ENCODE measurements at places on chromosomes 7 and 10.

- no peak for DNase-seq
Observed at GRCh38 chr7:13542451-13542850, 447.0 kb downstream of the ETV1 start.

GRCh38 chr7:1040790-1041189, 3.6 kb upstream of the GPR146 start:
- no peak for DNase-seq

GRCh38 chr10:92505044-92505443, 68.8 kb downstream of the IDE start:
- DNase-seq, result no peak

- DNase-seq, result no peak
Observed at GRCh38 chr10:79241629-79241989, 105.7 kb upstream of the PPIF start.

GRCh38 chr10:59463909-59464308, 101.6 kb upstream of the FAM13C start:
- DNase-seq, result no peak

GRCh38 chr7:120856198-120856597, 1.7 kb downstream of the TSPAN12 start:
- DNase-seq, result no peak

GRCh38 chr7:143437578-143437977, 5.7 kb upstream of the TAS2R60 start:
- DNase-seq, result no peak

- DNase-seq, result no peak
Observed at GRCh38 chr10:50850578-50851230, 34.7 kb downstream of the A1CF start.

- DNase-seq, result no peak
Observed at GRCh38 chr7:886626-887487, 10.5 kb downstream of the GET4 start.

DNA sequence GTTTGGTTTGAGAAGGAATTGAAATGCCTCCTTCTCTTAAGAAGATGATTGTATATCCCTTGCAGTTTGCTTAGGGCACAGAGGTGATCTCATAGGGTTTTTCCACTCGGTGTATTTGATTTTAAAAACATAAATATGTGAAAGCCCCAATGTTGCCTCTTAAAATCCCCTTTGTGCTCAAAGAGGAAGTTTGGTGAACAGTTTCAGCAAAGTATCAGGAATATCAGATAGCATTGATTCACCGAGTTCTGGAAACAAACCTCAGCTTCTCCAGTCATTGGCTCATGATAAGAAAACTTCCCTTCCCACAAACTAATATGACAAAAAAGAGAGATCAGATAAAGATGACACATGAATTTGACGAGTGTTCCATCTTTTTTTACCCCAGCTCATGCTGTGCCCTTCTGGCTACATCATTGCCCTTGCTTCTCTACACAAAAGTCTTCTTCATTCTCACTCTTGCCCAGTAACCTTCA, 20.1 kb upstream of the SMNDC1 start:
- DNase-seq, result no peak

DNA sequence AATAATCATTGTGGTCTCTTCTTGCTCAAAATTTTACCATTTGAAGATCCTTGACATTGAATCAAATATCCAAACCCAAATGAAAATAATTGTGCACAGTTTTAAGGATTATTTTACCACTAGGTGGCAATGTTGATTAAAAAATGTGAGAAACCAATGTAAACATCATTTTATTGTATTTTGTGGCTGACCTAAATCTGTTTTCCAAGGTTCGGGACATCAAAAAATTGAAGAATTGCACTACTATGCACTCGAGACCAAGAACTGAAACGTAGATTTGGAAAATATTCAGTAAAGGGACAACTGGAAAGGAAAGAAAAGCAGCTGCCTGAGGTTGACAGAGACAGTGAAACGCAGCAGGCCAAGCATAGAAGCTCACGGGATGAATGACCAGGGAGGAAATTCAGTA, 259.3 kb downstream of the SNX13 start:
- no peak for DNase-seq

DNA sequence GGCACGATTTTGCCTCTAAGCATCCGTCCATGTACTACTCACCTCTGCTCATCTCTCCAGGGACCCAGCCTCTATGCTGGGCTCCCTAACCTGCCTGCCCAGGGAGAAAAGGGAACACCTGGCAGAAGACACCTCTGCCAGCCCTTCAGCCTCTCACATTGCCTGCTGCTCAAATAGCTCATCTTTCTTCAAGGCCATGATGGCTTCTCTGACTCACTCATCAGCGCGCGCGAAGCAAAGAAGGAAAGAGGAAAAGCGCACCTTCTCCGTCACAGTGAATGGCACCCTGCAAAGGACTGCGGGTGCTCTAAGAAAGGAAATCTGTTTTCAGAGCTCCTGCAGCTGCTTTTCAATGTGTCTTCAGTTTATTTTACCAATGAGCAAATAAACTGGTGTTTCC, 174.0 kb downstream of the PRKAG2 start:
- no peak for DNase-seq

GRCh38 chr10:28058746-28059145, 59.9 kb upstream of the ODAD2 start:
- no peak for DNase-seq

DNA sequence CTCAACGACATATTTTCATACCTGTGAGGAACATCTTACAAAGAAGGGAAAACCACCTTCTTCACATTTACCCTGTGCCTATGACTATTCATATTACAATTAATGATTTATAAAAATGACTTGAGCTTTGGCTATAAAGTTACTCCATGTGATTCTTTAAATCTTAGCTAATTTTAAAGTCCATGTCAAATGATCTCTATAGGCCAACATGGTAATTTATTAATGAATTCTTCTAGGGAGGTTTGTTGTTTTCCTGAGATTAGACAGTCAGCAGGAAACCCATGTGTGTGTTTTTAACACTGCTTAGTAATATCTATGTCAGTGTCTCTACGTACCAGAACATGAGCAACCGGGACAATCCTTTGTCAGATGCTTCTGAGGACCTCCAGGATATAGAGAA, 307.3 kb downstream of the IPMK start:
- no peak for DNase-seq

DNA sequence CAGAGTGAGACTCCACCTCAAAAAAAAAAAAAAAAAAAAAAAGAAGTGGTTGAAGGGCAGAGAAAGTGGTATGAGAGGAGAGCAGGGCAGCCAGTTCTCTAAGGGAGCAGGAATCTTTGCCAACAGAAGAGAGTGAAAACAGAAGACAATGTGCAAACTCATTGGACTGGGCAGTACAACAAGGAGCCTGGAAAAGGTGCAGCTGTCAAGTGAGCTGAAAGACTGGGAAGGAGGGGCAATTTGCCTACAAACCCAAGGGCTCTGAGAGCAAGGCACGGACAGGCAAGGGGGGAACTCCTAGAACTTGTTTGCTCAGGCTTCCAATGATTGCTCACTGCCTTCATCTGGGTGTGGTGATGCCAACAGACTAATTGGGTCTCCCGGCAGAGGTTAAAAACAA, 9.5 kb downstream of the ACTR1A start:
- no peak for DNase-seq

DNA sequence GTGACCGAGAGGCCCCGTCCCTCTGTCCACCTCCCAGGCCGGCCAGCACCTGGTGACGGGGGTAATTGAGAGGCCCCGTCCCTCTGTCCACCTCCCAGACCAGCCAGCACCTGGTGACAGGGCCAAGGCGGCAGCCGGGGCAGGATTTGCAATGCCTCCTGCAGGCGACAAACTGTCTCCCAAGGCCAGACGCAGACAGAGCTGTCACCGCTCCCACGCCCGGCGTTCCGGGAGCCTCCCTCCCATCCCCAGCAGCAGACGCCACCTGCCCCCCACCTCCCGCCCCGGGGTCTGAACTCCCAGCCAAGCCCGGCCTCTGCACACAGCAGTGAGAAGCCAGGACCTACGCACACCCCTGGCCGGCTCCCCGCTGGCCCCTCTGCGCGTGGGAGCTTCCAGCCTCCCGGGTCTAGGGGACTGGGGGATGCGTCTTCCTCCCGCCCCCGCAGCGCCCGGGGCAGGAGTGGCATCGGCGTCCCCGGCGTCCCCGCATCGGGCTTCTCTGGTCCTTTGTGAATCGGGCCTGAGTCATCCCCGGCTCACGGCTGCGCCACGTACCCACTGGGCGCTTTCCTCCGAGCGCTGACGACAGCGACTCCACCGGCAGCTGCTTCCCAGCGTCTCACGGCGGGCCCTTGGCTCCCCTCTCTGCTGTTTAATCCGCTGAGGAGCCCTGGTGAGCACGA, 95.1 kb upstream of the DIP2C start:
- DNase-seq, result peak; percentile 64

DNA sequence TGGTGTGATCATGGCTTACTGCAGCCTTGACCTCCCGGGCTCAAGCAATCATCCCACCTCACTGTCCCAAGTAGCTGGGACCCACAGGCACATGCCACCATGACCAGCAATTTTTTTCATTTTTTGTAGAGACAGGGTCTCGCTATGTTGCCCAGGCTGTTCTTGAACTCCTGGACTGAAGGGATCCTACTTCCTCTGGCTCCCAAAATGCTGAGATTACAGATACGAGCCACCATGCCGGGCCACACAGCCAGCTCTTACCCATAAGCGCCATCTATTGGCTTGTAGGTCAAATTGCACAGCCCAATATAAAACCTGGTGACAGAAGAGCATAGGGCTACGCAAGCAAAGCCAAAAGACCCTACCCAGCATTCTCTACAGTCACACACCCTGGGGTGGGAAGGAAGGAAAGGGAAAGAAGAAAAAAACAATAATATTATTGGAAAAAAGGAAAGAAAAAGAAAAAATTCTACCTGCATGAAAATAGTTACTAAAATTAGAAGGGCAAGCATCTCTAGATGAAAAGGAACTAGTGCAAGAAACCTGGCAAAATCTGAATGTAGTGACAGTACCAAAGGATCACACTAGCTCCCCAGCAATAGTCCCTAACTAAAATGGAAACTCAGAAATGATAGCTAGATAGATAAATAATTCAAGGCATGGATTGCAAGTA, 29.4 kb upstream of the AMPH start:
- no peak for DNase-seq

- peak; percentile 72 for DNase-seq
Observed at GRCh38 chr7:44145479-44145968, 4.4 kb upstream of the MYL7 start.

DNA sequence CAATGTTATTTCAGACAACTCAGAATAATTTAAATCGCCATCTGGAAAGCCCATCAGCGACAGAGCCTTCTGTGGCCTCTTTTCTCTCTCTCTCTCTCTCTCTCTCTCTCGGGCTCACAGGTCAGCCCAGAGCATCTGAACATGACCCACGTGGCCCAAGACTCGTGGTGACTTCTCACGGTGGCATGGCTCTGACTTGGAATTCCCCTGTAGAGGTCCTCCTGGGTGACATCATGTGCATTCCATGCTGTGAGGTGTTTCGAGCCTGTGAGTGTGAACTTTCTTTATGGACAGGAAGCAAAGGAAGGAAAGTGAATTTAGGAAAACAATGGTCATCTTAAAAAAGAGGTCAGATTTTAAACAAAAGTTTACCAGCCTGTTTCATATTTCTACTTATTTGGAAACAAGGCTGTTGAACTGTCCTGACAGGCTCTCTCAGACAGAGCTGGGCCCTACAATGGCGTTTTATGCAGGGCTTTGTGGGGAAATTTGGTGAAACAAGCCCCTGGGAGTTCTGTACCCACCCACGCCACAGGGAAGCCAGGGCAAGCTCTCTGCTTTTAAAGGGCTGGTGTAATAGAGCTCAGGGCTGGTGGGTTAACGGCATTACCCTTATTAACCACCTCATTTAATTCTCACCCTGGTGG, 359.7 kb upstream of the ZNF32 start:
- DNase-seq, result no peak

- DNase-seq, result no peak
Observed at GRCh38 chr7:110645060-110645459, 445.9 kb upstream of the LRRN3 start.

DNA sequence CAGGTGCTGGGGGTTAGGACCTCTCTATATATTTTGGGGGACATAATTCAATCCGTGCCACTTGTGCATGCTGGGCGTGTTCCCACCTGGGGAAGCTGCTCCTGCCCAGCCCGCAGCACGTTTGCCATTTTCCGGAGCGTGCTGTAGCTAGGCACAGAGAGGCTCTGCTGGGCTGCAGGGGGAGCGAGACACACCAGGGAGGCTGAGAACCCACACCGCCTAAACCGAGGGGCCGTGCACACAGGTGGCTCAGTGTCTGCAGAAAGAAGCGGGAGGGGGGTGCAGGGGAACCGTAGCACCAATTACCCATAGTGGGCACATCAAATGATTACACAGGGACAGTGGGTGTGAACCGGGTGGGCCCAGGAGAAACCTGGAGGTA, 27.0 kb downstream of the PRKAG2 start:
- no peak for DNase-seq

DNA sequence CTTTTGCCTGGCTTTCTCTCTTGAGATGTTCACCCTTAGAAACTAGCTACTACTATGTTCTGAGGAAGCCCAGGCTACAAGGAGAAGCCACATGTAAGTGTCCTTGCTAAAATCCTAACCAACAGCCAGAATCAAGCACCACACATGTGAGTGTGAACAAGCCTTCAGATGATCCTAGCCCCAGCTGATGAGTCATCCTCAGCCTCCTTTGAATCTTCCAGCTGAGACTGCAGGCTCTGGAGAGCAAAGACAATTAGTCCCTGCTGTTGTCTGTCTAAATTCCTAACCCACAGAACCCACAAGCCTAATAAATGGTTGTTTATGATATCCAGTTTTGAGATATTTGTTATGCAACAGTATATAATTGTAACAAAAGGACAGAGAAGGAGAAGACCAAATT, 92.8 kb upstream of the TAC1 start:
- no peak for DNase-seq

DNA sequence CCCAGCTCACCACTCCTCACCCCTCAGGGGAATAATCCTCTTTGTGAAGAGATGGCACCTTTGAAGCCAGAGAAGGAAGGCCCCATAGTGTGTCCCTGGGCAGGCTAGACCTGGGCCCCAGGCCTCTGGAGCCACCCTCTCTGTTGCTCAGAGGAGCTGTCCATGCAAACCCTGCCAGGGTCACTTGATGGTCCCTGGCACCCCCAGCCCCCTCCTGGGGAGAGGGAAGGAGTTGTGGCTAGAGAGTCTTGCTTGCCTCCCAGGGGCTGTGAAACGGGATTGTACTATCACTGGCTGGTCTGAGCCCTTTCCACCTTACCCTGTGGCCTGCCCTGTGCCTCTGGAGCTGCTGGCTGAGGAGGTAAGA, 5.8 kb downstream of the GHRHR start:
- no peak for DNase-seq
